Esophagus muscularis mucosa (tissue), 4 donors: ENCODE measurements at places on chromosomes 2 and 18. TPM values are rescaled to one million over a fixed set of nuclear protein-coding genes. Genes with fewer than 3 reads are reported as not detected.

Gene WDR75
- 18.7 TPM for total RNA-seq

DNA sequence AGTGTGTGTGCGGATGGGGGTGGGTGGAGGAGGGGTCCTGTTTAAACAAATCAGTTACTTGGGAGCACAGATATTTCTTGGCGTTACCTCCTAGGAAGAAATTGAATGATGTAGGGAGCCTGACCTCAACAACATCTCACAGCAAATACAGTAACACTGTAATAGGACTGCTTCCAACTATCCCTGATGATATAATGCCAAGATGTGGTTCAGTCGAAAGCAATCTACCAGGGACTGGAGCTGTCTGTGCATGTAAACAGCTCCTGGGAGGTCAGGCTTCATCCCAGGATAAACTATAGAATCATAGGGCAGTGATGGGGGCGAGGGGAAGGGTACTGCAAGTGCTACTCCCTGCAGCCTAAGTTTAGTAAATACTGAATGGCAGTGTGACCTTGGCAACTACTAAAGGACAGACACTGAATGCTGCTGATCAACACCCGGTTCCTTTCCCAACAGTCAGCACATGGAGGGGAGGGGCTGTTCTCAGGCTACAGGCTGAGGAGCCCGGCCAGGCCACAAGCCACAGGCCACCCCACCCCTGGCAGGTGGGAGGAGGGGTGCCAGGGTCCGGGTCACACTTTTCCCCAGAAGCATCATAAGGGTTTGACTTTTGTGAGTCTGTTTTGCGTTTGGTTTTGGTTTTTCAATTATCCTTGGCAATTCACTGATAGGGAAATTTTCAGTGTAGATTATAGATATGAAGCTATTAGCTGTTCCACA lies 85.3 kb upstream of the ZNF397 start:
- DNase-seq = peak; percentile 75

DNA sequence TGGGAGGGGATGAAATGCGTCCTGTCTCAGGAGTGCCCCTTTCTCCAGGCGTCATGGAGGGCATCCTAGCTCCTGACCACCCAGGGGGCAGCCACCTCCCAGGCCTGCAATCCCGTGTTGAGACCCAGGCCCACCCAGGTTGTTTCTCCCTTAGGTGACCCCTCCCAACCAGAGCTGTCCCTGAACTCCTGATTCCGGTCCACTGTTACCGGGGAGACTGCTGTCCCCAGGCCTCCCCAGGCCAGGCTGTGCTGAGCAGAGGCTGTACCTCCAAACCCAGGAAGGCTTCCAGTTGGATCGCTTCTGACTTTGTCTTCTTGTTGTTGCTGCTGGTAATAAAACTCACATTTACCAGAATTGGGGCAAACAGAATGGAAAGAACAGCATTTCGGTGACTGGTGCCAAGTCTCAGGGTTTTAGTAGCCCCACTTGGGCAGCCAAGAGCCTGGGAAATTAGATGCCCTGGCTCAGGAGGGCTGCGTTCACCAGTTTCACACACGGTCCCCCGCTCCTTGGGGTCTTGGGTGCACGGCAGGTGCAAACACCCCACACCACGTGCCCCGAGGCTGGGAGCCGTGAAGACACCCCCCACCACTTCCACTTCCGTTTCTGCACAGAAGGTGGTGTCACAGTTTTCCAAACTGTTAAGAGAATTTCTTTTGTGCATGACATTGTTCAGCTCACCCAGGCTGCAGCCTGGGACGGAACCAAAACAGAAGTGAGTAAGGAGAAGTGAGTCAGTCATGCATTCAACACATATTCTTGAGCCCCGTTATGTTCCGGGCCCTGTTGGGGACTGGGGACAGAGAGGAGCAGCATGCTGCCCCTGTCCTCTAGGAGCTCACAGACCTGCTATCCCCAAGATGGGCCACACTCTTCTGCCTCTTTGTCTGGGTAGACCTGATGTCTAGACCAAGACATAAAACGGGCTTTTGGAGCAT lies 29.4 kb downstream of the ITM2C start:
- no peak for DNase-seq

DNA sequence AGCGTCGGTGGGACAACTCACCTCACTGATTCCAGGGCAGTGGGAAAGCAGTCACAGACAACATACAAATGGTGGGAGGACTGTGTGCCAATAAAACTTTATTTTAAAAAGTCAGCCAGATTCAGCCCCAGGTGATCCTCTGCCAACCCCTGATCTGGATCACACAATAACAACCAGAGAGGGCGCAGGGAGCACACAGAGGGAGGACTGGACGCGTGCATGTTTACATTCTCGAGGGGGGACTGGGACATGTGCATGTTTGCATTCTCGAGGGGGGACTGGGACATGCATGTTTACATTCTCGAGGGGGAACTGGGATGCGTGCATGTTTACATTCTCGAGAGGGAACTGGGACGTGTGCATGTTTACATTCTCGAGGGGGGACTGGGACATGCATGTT lies 209.5 kb downstream of the NDUFA10 start:
- no peak for DNase-seq
